ENCODE measurements at places on chromosomes 1 and 21.

GRCh38 chr1:79874289-79874688, 867.8 kb upstream of the ADGRL4 start:
- DNase-seq = no peak

GRCh38 chr1:24745711-24746413, 615 bp downstream of the CLIC4 start:
- peak; percentile 70 for DNase-seq

- no peak for DNase-seq
Observed at GRCh38 chr1:229913489-229913888, 153.5 kb upstream of the GALNT2 start.

- peak; percentile 53 for DNase-seq
Observed at GRCh38 chr1:224851210-224851847, 78.1 kb upstream of the DNAH14 start.

- no peak for DNase-seq
Observed at GRCh38 chr1:172431721-172432192, 11.3 kb downstream of the C1orf105 start.

All from fibroblast of skin of scalp (primary cell).